ENCODE measurements at places on chromosomes 5 and 9.

DNA sequence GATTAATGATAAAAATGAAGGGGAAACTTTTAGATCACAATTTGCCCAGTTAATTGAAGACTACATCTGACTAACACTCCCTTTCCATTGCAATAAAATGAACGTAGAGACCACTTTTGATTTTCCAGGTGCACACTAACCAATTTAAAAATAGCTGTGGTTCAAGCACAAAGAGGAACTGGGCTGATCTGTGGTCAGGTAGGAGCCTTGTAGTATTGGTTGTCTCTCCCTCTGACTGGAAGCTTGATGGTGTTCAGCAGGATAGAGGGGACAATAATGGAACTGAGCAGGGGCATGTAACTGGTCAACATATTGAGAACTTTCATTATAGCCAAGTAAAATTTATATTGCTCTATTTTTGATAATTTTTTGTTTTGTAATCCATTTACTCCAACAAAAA is 886.8 kb upstream of the SEMA6A start:
- DNase-seq = no peak

GRCh38 chr9:88358723-88359122 is 29.5 kb upstream of the SPIN1 start:
- no peak for DNase-seq

- DNase-seq = no peak
These were observed 356.4 kb upstream of the GRAMD2B start for GRCh38 chr5:126066836-126067235.

- no peak for DNase-seq
These were observed 235.6 kb downstream of the ELAVL2 start for GRCh38 chr9:23590276-23591000.

DNA sequence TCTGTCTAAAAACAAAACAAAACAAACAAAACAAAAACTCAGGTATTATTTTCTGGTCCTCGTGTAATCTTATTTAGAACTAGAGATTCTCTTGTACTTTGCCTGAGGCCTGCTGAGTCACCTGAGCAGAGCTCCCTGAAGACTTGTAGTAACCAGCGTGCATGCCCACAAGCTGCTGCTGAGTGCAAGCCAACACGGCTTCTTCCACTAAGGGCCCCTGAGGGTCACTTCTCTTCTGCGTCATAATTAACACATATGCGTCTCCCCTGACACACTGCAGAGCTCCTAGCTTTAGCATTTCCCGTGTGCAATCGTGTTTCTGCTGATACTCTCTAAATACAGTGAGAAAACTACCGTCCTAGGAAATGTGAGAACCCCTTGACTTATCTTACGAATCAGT is 10.9 kb upstream of the NDFIP1 start:
- no peak for DNase-seq

DNA sequence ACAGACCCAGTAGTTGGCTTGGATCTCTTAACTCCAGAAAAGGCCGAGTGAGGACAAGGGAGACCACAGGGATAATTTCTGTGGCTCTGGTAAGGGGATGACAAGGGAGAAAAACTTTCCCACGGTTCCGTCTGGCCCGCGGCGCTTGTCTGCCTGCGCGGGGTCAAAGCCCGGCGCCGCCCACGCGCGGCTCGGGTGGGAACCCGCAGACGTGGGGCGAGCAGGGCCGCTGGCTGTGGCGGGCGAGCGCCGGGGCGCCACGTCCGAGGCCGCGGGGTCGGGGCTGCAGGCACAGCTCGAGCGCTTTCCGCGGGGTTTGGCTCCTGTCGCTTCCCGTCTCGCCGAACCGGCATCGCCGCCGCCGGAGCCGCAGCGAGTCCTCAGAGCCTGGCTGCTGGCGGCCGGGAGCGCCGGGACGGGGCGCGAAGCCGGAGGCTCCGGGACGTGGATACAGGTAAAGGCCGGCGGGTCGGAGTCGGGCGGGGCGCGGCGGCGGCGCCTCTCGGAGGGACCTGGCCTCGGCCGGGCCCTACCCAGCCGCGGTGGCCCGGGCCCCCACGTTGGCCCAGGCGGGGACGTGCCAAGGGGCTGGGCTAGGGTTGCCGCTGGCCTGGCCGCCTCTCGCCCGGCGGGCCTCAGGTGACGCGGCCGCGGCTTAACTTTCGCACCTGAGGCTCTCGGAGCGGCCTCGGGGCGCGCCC is at the start of gene RNF180:
TSS of gene RNF180 (plus strand) at position 344 of the 701 bp plus-strand sequence. CDS start 34,965 bp downstream, outside the sequence.
- DNase-seq = no peak

DNA sequence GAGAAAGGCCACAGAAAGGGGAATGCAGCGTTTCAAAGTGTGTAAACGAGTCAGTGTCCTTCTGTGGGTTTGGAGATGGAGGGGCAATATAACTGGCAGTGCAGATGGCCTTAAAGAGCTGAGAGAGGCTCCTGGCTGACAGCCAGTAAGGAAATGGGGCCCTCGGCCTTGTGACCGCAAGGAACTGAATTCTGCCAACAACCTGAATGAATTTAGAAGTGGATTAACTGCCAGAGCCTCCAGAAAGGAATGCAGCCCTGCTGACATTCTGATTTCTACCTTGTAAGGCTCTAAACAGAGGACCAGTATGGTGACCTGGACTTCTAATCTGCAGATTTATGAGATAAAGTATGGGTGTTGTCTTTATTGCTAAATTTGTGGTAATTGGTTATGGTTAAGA is 17.5 kb upstream of the NREP start:
- no peak for DNase-seq

DNA sequence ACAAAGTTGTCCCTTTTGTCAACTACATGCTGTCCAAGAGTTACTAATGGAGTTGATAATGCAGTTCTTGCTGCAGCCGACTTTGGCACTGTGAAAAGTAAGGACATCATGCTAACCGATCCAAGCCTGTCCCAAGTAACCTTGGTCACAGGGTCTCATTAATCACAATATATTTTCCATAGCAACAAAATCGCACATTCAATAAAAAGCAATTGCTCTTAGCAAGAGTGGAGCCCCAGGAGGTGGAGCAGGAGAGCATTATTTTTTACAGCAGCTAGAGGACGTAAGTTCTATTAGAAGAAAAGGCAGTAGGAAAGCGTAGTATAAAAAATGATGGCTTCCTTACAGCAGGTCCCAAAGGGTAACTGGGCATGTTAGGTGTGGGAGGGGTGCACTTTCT is 570.3 kb downstream of the EBF1 start:
- DNase-seq = no peak

- no peak for DNase-seq
These were observed 136.4 kb downstream of the MCTP1 start for GRCh38 chr5:95148453-95148852.

DNA sequence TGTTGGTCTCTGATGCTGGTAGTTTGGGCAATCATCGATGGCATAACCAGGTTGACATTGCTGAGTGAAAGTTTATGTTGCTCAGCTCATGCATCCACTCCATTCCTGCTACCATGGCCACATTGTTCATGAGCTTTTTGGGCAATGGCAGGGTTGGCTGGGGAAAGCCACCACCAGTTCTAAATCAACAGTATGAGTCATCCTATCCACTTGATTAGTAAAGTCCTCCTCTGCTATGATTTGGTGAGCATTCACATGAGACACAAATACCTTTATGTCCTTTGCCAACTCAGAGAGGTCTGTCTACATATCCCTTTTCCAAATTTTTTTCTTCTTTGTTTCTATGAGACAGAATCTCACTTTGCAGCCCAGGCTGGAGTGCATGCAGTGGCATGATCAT is 129.7 kb upstream of the FBN2 start:
- DNase-seq = no peak

DNA sequence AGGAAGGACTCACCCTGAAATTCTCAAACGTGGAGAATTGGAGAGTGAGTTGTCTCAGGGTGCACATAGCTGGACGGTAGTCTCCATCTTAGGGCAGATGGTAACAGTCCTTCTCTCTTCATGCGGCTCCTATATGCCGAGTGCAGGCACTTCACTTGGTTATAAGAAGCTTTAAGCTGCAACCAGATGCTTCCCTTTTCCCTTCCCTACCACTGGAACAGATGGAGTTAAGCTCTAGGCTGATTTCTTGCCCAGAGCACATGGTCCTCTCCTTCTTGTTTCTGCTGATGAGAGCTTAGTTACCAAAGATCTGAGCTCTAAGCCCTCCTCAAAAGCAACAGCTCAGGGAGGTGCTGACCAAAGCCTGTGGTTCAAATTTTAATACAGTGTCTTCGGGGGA is 355.7 kb downstream of the ARHGEF28 start:
- DNase-seq = no peak

- DNase-seq = no peak
These were observed 95.2 kb downstream of the MVB12B start for GRCh38 chr9:126421567-126422428.

Data from activated CD4-positive, CD25-positive, alpha-beta regulatory T cell (primary cell).